Fibroblast of skin of right quadriceps (primary cell): ENCODE measurements at places on chromosomes 2 and 18.

DNA sequence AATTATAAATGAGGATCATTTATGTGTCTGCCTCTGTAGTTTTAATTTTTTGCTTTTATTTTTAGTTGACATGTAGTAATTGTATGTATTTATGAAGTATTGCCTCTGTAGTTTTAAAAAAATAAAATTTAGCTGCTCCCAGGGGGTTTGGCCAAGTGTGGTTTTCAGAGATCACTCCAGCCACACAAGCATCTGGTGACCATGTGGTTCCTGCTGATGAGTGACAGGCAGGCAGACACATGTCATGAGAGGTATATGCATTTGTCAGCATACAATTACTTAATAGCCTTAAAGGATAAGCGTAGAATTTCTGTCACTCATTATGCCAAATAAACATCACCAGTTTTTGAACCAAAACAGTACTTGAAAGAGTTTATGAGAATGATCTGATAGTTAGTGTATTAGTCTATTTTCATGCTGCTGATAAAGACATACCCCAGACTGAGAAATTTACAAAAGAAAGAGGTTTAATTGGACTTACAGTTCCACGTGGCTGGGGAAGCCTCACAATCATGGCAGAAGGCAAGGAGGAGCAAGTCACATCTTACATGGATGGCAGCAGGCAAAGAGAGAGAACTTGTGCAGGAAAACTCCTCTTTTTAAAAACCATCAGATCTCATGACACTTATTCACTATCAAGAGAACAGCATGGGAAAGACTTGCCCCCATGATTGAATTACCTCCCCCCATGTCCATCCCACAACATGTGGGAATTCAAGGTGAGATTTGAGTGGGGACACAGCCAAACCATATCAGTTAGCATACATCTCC is 29.6 kb downstream of the MREG start:
- no peak for DNase-seq

- peak; percentile 67 for DNase-seq
Measured at GRCh38 chr2:102021779-102022178, 30.0 kb downstream of the IL1R2 start.

DNA sequence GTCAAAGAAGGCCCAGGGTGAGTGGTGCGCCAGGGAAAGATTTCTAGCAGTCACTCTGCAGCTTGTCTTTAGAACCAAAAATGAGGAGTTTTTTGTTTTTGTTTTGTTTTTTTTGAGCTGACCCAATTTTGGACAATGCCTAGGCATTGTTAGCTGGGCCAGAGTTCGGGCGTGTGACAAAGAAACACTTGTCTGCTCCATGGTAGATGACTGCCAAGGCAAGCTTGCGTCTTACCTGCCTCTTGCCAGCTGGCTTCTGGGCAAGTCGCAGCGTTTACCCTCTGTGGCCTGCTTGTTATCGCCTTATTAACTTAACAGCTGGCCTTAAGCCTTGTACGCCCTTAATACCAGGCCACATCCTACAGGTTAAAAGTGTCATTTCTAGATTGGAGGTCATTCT is 114.3 kb downstream of the GALNT1 start:
- no peak for DNase-seq

GRCh38 chr2:37800176-37800858 is 124.8 kb upstream of the RMDN2 start:
- no peak for DNase-seq

- DNase-seq = no peak
Measured at GRCh38 chr2:201773990-201774389, 6.7 kb downstream of the ALS2 start.
